Hematopoietic multipotent progenitor cell (in vitro differentiated cells): ENCODE measurements at places on chromosomes 7 and 10.
A peak's percentile ranks its signal among the peaks of the same experiment; 100 is the strongest.

- no peak for DNase-seq
Measured at GRCh38 chr10:12741360-12741804, 260.1 kb downstream of the CCDC3 start.

- no peak for DNase-seq
Measured at GRCh38 chr10:97136756-97137155, 49.0 kb downstream of the SLIT1 start.

DNA sequence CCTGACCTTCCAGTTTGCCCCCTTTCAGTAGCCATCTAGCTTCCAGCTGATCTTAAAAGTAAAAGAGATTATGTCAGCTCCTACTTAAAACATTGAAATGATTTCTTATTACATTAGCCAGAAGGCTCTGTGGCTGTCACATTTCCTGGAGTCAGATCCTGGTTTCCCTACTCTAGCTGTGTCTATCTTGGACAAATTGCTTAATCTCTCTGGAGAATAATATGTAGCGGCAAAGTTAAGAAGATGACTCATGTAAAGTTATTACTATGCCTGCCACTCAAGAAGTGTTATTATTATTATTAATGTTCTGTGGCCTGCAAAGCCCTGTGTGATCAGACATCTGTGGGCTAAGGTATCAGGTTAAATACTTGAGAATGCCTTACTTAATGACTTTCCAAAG lies 107.2 kb downstream of the RUNDC3B start:
- no peak for DNase-seq

DNA sequence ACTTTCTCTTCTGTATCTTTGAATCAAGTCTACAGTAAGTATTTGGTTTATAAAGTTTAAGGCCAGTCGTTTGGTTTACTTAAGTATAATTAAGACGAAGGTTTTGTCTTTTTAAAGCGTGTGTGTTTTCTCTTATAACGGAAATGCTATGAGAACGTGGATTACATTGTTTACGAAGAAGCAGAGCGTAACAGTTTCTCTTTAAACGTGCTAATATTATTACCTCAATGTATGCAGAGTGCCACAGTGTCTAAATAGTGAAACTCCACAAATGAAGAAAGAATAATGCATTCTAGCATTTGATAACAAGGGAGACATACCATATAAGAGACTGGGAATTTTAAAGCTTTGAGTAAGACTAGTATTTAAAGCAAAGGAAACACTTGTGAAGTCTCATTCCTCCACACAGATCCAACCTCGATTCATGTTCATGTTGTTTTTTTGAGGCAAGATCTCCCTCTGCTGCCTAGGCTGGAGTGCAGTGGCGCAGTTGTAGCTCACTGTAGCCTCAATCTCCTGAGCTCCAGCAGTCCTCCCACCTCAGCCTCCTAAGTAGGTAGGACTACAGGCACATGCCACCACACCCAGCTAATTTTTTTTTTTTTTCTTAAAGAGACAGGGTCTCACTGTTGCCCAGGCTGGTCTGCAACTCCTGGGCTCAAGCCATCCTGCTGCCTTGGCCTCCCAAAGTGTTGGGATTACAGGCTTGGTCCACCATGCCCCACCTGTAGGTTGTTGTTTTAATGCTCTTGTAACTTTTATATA lies 75.1 kb downstream of the ANKRD61 start:
- DNase-seq, result no peak

DNA sequence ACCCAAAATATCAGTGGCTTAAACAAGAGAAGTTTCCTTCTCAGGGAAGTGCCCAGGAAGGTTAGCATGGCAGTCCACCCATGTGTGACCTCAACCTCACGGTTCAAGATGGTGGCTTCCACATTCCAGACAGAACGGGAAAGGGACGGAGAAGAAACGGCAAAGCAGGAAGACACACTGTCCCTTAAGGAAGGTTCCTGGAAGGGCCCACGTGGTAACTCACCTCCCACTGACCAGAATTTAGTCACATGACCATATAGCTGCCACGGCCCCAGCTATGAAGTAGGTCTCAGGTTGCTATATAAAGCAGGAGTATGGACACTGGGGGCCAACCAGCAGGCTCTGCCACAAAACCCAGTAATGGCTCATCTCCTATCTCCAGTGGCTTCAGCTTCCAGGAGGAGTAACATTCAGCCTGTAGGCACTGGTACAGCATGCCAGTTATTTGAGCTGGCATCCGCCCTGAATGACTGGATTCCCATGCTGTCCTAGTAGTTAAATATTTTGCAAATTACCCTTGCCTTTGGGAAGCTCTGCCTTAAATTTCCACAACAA lies 278.5 kb upstream of the KLF14 start:
- DNase-seq, result no peak

DNA sequence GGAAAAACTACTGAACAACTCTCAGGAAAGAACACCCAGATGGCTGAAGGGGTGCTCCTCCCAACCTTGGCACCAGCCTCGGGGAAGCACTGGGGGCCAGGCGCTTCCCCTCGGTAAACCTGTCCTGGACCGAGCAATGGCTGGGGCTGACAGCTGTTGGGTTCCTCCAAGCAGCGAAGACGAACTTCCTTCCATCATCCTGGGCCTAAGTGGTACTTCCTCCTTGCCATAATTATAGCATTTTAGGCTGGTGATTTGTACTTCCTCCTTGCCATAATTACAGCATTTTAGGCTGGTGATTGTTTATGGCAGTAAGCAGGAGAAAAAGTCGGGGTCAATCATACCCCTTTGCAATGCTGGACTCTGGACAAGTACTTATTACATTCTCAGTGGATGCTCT lies 69.3 kb downstream of the MYOF start:
- peak; percentile 66 for DNase-seq

DNA sequence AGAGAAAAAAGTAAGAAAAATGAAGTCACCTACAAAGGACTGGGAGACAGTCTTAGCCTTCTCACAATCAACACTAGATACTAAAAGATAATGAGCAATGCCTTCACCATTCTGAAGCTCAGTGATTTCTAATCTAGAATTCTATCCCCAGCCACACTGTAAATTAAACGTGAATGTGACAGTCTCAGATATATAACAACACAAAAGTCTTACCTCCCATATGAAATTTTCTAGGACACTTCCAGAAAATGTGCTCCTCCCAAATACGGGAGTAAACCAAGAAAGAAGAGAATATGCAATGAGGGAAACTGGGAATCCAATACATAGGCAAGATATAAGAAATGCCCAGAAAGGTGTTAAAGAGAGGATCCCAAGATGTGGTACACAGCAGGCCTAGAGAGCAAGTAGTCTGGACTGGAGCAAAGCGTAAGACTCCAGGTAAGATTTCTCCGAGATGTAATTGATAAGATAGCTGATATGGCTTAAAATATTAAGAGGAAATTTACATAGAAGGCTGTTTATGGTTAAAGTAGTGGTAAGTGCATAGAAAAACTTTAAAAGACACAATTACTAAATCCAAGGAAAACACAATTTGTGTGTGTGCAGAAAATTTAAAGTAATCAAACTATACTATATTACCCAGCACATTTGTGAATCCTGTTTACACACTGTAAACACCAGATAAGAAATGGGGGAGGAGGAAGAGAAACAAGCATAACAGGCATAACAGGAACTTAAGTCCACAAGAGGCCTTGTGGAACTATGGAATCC lies 44.1 kb downstream of the SGMS1 start:
- DNase-seq, result no peak

- no peak for DNase-seq
Measured at GRCh38 chr10:5619362-5620211, 46.8 kb downstream of the ASB13 start.

DNA sequence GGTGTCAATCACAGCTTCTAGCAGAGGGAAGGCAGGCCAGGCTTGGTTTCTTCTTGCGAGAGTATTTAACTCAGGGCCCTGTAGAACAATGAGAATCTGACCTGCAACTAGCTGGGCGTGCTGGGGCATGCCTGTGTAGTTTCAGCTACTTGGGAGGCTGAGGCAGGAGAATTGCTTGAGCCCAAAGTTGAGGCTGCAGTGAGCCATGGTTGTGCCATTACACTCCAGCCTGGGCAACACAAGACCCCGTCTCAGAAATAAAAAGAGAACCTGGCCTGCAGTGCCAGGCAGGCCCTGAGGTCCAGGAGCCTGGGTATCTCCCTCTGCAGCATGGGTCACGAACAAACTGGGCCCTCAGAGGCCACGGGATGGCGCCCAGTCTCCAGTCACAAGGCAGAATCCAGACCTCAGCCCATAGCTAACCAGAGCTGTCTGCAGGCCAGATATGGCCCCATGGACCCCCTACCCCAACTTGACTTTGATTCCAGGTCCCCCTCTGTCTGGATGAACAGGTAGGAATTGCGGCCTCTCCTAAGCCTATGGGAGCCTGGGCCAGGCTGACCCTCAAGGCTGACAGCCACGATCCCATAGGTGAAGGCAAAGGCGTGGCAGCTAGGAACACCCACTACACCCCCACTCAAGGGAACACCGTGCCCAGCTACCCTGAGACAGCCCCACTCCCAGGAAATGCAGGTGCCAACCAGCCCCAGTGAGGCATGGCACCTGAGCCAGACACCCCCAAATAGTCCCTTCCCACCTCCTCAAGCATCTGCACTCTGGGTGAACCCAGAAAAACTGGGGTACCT lies 102.7 kb upstream of the TNRC18 start:
- no peak for DNase-seq

DNA sequence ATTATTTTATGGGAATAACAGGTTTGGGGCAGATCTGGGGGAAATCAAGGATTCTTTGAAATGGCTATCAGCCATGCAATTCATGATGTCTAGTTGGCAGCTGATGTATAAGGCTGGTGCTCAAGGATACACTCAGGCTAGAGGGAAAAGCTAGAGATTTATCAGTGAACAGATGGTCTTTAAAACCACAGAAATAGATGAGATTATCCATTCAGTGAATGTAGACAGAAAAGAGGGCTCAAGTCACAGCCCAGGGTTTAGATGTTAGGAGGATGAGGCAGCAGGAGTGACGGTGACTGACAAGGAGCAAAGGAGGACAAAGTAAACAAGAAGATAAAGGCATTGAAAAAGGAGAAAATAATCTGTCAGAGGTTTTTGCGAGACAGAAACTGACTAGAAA lies 238.7 kb downstream of the CDK14 start:
- no peak for DNase-seq

GRCh38 chr7:124205526-124205925 lies 172.7 kb upstream of the TMEM229A start:
- DNase-seq, result no peak

- no peak for DNase-seq
Measured at GRCh38 chr10:32241946-32242345, 105.0 kb downstream of the EPC1 start.

DNA sequence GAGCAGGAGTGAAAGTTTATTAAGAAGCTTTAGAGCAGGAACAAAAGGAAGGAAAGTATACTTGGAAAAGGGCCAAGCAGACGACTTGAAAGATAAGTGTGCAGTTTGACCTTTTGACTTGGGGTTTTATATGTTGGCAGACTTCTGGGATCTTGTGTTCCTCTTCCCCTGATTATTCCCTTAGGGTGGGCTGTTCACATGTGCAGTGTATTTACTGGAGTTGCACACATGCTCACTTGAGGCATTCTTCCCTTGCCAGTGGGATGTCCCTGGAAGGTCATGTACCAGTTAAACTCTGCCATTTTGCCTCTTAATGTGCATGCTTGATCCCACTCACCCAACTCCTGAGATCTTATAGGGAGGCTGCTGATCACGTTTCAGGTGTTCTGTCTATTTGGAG lies 23.4 kb upstream of the ARHGAP12 start:
- no peak for DNase-seq

DNA sequence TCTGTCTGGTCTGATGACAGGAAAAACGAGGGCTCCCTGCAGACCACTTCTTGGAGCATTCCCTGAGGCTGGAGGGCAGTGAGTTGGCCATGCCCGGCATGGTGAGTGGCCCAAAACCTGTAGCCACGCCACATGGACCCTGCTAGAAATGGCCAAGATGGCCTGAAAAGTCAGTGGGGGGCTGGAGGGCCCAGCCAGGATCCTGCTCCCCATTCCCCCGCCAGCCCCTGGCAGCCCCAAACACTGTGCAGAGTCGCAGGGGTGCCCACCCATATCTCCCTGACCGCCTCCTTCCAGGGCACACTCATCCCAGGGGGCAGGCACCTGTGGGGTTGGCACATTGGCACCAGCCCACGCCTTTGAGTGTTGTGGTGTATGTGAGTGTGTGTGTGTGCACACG lies 18.7 kb upstream of the PPP2R2D start:
- DNase-seq, result no peak

DNA sequence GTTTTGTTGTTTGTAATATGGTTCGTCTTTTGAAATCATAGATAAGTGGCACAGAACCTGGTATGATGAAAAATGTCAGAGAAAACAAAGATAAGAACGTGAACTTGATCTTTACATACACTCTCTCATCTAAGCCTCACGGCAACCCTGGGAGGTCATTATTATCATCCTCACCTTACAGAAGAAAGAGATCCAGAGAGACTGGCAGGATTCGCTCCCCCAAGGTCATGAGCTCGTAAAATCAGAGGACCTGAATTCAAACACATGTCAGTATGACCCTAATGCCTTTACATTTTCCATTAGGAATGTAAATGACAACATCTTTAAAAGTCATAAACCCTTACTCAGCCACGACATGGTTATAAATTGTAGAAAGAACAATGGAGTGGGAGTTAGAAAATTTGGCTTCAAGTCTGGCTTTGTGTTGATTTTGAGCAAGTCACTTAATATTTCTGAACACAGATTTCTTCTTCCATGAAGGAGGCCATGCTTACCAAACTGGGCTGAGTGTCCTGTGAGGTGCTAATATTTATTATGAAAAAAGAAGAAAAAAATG lies 35.9 kb downstream of the HIPK2 start:
- no peak for DNase-seq

DNA sequence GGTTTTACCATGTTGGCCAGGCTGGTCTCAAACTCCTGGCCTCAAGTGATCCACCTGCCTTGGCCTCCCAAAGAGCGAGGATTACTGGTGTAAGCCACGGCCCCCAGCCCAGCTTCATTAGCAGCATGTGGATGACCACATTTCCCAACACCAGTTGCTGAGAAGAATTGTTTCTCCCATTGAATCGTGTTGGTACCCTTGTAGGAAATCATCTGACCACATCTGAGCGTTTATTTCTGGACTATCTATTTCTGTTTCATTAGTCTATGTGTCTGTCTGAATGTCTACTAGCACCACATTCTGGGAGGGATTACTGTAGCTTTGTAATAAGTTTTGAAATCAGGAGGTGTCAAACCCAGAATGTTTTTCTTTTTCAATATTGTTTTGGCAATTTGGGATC lies 89.6 kb downstream of the LCOR start:
- DNase-seq, result no peak

GRCh38 chr7:44796034-44796503 lies 412 bp upstream of the PPIA start:
- DNase-seq, result no peak

- no peak for DNase-seq
Measured at GRCh38 chr10:114802177-114802576, 19.4 kb upstream of the FHIP2A start.

DNA sequence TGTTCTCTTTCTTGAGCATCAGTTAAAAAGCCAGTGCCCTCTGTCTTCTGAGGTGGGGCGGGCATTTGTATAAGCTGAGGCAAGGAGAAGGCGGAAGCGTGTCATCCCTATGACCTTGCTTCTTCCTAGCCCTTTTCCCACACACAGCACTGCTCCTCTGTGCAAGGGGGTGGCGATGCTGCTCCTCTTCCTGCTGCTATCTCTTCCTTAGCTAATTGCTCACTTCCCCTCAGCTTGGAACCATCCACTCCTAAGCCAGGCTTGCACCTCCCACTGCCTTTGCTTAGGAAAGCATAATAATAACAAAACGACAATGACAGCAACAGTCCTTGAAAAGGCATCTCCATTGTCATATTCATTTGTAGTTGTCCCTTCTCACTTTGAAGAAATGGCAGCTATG lies 366.9 kb downstream of the PHTF2 start:
- no peak for DNase-seq

- no peak for DNase-seq
Measured at GRCh38 chr7:11415101-11415500, 416.9 kb downstream of the THSD7A start.
